ENCODE measurements at places on chromosomes 1 and 21.

- no peak for DNase-seq
Measured at GRCh38 chr1:218474128-218474527, 129.0 kb downstream of the TGFB2 start.

GRCh38 chr1:244674446-244674845, 21.5 kb downstream of the DESI2 start:
- no peak for DNase-seq

DNA sequence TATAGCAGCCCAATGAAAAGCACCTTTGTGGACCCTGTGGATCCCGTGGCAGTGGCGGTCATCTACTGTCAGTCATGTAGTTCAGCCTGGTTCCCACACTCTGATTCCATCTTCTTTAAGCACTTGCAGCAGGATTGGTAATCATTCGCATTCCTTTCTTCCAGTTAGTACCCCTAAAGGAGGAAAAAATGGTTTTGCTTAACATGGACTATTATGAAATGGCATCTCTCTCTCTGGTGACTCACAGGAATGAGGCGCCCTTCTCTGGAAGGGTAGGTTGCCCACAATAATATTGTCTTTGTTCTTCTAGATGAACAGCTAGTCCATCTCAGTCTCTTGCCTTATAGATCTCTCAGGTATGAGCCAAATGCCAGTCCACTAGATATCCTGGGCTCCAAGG, 127.9 kb upstream of the MROH9 start:
- no peak for DNase-seq

DNA sequence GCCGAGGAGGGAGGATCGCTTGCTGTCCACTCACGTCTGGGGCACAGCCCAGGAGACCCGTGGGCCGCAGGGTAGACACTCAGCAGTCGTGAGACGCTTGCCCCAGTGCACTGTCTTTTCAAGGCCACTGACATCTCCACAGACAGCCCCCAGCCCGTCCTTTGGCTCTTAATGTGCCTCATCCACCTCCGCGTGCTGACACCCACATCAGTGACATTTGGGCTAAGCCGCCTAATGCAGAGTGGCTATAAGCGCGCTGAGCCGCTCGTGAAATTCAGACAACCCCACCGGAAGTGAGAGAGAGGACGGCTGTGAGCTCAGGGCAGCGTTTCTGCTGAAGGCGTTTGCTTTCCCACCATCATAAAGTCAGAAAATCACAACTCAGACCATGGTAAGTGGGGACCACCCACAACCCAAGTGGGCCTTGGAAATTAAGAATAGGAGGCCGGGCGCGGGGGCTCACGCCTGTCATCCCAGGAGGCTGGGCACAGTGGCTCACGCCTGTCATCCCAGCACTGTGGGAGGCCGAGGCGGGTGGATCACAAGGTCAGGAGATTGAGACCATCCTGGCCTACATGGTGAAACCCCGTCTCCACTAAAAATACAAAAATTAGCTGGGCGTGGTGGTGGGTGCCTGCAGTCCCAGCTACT, 8.4 kb downstream of the SLC35E2B start:
- DNase-seq = no peak

DNA sequence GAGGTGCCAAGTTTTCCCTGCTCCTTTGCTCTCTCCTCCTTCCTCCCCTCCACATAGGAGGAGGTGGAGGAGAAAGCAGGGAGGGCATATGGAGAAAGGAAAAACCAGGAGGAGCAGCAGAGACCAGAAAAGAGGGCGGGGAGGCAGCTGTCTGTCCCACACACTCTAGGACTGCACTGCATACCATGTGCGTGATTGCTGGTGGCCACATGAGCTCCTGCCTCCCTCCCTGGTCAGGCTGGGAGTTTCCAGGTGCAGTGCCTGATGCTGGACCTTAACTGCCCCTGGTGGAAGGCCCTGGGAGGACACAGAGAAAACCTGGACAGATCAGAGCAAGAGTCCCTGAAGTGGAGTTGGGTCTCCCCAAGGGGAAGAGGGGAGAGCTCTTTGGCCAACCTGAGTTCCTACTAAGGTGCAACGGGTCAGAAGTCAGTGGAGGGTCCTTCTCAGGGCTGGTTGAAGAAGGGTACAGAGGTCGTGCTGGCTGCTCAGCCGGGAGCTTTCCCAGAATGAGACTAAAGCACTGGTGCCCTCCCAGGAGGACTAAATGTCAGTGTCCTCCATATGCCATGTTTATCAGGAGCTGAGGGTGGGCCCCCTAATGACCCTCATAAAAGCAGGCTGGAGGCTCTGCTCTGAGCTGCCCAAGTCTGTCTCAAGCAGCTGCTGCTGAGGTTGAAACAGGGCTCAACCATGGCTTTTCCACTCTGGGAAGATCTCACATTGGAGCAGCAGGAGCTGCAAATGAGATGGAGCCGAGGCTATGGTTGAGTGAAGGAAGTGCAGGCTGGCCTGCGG, 3.5 kb upstream of the LGR6 start:
- DNase-seq = no peak

DNA sequence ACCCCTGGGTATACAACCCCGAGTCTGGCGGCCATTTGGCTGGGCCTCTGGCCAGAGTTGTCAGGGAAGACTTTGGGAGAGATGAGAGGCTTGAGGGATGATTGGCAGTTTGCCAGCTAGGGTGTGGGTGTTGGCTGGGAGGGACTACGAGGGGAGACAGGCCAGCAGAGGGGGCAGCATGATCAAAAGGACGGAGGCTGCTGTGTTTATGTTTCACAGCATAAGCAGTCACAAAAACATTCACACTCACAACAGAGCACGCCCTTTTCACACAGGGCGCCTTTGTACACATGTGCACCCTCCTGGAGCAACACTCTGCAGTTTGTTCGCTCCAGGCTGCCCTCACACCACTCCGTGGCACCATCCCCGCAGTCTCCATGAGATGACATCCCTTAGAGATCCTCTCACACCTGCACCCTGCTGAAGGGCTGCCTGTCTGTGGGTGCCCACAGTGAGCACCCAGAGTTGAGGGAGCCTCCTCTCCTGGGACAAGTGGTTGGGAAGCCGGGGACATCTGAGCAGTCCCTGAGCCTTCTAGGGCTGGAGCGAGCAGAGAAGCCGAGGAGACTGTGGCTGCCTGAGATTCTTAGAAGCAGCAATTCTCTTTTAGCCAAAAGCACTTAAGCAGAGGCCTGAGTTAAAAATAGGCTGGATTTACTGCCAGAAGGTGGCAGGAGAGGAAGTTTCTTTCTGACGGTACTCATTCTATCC, 15.4 kb downstream of the EFNA3 start:
- DNase-seq = no peak

- no peak for DNase-seq
Measured at GRCh38 chr1:23097316-23097715, 71.3 kb downstream of the LUZP1 start.

GRCh38 chr1:174939775-174940545, 59.8 kb upstream of the CACYBP start:
- DNase-seq = no peak

- DNase-seq = no peak
Measured at GRCh38 chr1:220803401-220804201, 16.9 kb downstream of the MTARC1 start.

DNA sequence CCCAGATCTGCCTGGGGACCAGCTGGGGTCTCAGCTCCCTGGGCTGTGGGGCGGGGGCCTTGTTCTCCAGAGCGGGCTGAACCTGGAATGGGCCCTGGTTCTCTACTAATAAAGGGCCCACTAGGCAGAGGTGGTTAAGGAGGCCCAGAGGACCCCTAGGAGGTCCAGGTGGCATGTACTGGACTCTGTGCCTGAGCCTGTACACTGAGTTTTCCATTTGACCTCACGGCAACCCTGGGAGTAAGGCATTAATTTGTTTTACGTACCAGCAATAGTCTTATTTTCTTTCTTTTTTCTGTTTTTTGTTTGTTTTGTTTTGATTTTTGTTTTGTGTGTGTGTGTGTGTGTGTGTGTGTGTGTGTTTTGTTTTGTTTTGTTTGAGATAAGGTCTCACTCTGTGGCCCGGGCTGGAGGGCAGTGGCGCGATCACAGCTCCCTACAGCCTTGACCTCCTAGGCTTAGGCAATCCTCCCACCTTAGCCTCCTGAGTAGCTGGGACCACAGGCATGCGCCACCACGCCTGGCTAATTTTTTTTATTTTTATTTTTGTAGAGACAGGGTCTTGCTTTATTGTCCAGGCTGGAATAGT, 19.6 kb upstream of the FAM131C start:
- no peak for DNase-seq

GRCh38 chr1:116694524-116694923, 27.0 kb upstream of the IGSF3 start:
- DNase-seq = no peak

DNA sequence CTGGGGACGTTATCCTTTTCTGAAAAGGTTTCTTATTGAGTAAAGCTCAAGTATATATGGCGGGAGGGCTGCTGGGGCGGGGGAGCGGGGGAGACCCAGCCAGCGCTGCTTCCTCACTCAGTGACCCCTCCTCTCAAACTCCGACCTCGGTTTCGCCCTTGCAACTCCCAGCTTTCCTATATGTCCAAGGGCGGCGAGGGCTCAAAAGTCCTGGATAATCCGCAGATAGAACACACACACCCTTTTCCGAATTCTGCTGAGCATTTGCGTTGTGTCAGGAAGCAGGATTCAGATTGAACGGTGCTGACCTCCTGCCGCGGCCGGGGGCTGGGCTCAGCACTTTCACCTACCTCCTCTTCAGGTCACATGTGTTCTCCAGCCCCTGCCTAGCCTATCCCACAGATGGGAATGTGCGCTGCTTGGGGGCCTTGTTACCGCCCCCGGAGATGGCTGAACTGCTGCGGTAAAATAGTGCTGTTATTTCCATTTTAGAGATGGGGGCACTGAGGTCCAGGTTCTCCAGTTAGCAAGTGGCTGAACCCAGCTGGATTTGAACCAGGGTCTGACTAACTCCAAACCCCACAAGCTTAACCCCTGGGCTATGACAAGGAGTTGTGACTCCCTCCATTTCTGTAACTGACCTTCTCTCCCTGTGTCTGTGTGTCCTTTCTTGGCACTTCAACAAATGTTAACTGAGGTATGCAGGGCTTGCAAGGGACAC, 795 bp upstream of the AHDC1 start:
- DNase-seq = no peak

DNA sequence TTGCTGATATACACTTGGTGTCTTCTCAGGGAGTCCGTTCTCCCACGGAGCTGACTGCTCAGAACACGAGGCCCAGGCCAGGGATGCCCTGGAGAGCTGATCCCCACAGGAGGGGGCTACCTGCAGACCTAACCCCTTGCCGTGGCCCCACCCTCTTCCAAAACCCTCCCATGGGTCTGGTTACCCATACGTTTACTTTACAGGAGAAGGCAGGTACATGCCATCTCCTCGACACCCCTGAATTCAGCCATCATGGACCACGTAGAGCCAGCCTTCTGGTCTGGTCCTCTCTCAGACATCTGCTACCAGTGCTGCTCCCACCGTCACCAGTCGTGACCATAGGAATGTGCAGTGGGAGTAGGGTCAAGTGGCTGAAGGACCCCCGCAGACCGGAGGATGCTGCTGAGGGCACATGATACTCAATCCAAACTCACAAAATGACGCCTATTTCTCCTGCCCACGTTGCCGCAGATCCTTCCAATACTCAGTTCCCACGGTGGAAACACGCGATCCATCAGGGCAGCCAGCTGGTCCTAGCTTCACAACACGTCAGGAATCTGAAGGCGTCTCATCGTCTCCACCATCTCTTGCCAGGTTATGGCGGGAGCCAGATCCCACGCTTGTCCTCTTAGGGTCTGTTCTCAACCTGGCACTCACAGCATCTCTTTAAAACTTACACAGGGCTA, 26.7 kb downstream of the PGBD5 start:
- DNase-seq = no peak

- no peak for DNase-seq
Measured at GRCh38 chr1:208848854-208849253, 604.7 kb upstream of the PLXNA2 start.

DNA sequence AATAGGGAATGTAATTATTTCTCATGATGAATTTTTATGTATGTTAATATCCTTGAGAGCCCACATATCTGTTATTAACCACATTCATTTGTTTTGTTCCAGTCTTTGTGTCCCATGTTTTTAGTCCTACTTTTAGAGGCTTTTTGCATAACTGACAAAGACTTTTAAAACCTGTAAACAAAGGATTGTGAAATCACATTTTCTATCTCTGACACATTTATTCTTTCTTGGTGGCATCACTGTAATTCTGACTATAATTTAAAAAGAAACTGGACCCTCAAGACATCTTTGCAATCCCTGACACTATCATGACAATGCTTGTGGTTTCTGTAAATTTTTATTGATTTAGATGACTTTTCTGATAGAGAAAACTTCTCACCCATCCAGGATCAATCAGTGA, 313.1 kb downstream of the SIPA1L2 start:
- DNase-seq = no peak

DNA sequence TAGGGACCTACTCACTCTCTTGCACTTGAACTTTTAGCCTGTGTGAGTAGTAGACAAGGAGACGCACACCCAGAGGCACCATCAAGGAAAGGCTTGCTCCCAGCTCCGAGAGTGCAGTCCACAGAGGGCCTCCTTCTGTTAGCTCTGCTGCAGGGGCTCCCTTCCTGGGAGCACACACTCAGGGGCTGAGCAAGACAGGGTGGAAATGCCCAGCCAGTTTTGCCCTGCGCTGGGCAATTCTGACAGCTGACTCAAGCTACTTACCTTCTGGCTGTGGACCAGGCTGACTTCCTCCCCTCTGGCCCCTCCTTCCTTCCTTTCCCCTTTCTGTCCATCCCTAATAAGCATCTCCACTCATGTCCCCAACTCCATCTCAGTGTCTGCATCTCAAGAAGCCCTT, 449.1 kb downstream of the PTPRU start:
- peak; percentile 88 for DNase-seq

- no peak for DNase-seq
Measured at GRCh38 chr1:117576236-117576635, 29.6 kb upstream of the TENT5C start.

DNA sequence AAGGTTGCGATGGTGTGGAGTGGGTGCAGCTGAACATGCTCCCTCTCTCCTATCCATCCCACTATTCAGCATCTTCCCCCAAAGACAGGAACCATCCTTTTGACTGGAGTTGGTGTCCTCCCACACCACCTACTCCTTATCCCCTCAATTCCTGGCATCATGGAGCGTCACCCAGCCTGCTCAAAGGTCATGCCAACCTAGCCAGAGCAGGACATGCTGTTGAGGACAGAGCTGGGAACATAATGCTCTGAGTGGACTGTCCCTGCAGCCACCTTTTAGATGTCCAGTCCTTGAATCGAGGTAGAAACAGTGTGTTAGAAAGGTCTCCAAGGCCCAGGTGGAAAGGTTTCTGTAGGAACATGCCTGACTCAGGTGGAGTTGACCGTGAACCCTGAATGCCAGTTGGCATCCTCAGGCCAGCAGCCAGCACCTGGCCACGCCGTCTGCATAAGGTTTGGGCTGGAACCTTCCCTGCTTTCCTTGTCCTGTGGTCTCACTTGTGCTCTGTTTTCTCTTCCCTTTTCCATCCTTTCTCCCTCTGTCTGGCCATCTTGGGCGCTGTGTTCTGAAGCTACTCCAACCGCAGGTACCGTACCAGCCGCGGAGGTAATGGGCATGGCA, 52.2 kb upstream of the CNTN2 start:
- no peak for DNase-seq
